ENCODE measurements at places on chromosomes 6 and 20.

- no peak for DNase-seq
Measured at GRCh38 chr20:56924292-56925081, 295.4 kb downstream of the TFAP2C start.

DNA sequence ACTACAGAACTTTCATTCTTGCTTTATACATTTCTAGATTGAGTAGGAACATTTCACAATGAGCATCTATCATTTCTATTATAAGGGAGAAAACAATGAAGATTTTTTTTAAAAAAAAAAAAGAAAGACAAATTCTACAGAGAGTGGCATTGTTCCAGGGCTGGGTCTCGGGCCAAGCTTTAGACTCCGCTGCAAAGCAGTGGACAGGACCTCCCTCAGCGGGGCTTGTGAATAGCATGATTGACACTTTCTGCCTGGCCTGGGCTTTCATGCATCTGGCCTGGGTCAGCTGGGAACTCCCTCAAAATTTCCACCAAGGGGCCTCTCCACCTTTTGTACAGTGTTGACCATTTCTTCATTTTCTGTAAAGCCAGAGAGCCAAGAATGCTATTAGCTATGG, 55.8 kb upstream of the HIVEP2 start:
- no peak for DNase-seq

GRCh38 chr20:8749986-8750385, 318.9 kb upstream of the PLCB4 start:
- no peak for DNase-seq

DNA sequence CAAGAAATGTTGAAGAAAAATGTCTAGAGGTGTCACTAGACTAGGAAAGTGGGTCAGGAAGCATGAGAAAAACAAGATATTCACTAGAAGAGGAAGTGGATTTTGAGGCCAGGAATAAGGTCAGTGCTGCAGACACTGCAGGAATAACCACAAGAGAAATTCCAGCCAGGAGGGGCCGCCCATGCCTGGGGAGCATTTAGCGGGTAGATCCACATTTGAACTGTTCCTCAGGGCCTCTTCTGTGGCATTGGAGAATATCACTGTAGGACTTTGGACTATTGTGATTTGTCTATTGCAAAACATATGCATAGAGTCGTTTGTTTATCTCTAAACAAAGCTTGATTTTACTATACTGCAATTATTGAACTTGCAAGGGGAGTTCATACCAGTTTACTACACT, 49.6 kb upstream of the CCDC28A start:
- no peak for DNase-seq

GRCh38 chr6:168035661-168036545, 38.4 kb downstream of the KIF25 start:
- DNase-seq = no peak

DNA sequence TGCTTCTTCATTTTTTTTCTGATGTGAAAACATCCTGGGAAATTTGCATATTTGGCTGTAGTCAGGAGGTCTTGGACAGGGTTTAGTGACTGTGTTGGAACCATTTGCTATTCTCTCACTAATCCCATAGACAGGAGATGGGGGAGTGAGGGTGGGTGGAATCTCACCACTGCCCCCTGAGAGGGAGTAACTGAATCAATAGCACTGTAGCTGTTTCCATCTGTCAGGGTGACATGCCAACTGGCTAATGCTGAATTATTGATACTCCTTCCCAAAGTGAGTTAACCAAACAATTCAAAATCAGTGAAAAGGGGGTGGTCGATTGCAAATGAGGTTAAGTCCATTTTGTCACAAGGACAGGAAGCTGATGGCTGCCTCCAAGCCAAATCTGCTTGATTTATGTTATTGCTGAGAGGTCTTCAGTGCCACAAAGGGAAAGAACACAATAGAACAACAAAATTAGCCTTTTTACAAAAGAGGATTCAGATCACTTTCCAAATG, 55.1 kb upstream of the B3GAT2 start:
- no peak for DNase-seq

- no peak for DNase-seq
Measured at GRCh38 chr6:154139892-154140291, 100.9 kb downstream of the OPRM1 start.

- DNase-seq = no peak
Measured at GRCh38 chr6:95185874-95186273, 391.5 kb upstream of the MANEA start.

DNA sequence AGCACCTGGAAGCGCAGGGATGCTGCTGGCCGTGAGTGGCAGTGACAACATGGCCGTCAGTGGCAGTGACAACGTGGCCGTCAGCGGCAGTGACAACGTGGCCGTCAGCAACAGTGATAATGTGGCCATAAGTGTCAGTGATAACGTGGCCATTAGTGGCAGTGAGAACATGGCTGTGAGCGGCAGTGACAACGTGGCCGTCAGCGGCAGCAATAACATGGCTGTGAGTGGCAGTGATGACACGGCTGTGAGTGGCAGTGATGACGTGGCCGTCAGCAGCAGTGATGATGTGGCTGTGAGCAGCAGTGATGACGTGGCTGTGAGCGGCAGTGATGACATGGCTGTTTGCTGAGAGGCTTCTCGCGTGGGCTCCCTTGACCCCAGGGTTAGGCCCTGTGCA, 169.8 kb downstream of the ERMARD start:
- DNase-seq = no peak

GRCh38 chr20:20360464-20360863, 7.4 kb upstream of the INSM1 start:
- no peak for DNase-seq

GRCh38 chr6:11460837-11461661, 76.5 kb upstream of the TMEM170B start:
- DNase-seq = no peak

DNA sequence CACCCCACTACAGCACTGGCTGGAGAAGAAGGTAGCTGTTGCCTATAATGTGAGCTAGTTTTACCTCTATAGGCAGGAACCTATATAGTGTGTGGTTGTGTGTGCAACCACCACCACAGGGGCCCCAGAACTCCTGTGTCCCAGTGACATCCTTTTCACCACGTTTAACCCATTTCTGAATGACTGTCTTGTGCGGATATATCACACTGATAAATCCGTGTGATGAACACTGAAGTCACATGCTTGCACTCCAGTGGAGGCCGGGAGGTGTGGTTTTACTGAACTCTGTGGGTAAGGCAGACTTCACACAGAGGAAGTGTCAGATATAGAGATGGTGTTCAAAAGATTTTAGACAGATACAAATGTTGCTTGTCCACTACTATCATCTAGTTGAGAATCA, 32.5 kb downstream of the SDHAF4 start:
- no peak for DNase-seq

DNA sequence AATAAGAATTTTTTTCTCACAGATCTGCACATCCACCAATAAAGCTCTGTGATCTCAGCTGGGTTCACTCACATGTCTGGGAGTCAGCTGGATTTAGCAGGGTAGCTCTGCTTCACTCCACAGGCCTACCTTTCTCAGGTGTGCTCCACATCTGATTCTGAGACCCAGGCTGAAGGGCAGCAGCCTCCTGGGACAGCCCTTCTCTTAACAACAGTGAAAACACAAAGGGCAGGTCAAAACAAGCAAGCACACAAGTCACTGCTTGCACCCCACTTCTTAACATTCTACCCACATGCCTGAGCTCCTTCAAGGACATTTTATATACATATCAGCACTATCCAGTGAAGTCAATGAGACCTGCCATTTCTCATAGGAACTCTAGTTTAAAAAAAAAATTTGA, 96.0 kb upstream of the MAP3K4 start:
- DNase-seq = no peak

GRCh38 chr6:50862176-50862575, 43.5 kb downstream of the TFAP2B start:
- DNase-seq = no peak

DNA sequence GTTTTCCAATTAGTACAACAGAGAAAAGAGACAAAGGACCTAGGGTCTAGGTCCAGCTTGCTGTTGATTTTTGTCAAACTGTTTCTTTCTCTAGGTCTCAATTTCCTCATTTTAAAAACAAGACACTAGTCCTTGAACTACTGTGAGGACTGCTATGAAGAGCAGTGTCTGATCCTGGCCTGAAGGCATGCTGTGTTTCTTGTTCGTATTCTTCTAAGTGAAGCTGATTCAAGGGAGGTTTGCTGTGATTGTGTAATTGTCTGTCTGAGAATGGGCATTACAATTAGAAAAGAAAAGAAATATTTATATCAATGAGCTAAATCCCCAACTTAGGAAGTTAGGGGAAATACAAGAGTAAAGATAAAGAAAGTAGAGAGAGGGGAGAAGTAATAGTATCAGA, 228.2 kb upstream of the SUPT3H start:
- no peak for DNase-seq

- DNase-seq = no peak
Measured at GRCh38 chr6:77403424-77403823, 59.9 kb downstream of the HTR1B start.

DNA sequence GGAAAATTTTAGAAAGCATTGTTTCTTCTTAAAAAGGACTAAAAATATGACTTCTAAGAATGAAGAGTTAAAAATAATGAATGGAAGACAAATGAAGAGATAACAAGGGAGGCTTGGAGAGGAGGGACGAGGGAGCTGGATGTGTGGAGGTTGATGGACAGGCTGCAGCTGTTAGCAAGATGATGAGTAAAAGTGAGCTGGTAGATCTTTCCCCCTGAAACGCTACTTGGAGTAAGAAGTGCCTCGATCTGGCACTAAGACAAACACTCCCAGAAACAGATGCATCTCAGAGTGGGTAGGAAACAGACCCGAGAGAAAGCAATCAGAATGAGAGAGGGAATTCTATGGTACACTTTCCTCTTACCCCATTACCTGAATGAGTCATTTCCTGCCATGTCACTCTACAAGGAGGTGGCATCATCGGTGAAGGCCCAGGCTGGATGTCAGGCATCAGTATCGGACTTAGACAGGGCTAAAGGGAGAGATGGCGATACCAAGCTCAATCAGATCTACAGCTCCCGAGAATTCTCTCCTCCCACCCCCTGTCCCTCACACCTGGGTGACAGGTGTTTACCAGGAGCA, 154.1 kb upstream of the BMP2 start:
- DNase-seq = no peak

DNA sequence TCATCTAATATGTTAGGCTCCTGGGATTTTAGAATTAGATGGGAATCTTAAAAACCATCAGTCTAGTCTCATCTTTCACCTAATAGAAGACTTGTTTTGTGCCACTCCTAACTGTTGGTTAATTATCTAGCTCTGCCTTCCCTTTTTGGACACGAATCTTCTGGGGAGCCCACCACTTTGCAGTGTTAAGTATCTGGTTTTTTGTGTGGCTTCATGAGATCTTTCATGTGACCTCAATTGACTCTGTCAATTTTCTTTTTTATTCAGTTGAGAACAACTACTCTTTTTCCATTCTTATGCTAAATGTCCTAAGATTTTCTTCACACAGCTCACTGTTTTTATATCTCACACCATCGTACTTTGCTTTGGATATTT, 16.9 kb downstream of the TBPL1 start:
- DNase-seq = no peak

- no peak for DNase-seq
Measured at GRCh38 chr6:15480525-15480924, 182.3 kb downstream of the DTNBP1 start.

- DNase-seq = peak; percentile 16
Measured at GRCh38 chr6:131923356-131923755, 27.8 kb downstream of the CCN2 start.

- no peak for DNase-seq
Measured at GRCh38 chr20:48676795-48677460, 150.9 kb downstream of the PREX1 start.

DNA sequence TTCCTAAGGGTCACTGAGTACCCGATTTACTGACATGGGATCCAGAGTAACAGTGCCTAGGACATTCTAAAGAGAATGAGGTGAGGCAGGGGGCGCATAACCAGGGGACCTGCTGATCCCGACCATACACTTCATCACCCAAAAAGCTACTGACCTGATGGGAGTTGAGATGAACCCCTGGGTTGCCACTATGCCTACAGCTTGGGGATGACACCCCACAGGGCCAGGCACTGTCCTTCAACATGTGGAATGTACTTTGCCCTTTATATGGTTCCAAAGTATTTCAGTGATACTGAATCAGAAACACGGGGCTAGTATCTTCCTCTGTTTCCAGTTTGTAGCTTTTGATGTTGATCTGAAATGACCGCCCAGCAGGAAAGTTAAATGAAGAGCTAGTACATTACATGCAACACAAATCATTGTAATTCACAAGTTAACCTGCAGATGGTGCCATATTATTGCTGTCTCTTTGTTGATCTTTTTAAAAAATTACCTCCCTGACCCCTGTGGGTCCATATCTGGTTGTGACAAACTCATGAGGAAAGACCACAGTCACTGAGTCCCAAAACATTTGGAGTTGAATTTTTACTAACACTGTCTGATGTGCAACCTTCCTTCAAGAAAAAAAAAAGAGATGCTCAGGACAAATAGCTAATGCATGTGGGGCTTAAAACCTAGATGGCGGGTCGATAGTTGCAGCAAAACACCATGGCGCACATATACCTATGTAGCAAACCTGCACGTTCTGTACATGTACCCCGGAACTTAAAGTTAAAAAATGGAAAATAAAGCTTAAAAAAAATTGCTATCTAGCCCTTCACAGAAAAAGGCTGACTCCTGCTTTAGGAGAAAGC, 42.7 kb upstream of the GCNT2 start:
- no peak for DNase-seq

DNA sequence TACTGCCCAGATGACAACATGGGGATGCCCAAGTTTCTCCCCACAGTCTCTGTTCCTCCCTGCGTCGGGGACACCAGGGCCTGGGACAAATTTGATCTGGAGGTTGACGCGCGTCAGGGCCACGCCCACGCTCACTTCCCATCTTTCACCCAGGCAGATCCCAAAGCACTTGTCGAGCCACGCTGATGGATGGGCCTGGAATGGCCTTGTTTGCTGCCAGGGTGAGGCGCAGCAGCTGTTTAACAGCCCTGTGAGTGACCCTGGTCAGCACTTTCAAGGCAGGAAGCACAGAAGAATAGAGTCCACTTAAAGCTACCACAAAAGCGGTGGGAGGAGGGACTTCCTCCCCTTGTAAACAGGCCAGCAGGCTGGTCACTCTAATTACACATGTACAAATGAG, 324.7 kb upstream of the JARID2 start:
- no peak for DNase-seq

- no peak for DNase-seq
Measured at GRCh38 chr6:155604991-155605390, 149.4 kb upstream of the NOX3 start.

DNA sequence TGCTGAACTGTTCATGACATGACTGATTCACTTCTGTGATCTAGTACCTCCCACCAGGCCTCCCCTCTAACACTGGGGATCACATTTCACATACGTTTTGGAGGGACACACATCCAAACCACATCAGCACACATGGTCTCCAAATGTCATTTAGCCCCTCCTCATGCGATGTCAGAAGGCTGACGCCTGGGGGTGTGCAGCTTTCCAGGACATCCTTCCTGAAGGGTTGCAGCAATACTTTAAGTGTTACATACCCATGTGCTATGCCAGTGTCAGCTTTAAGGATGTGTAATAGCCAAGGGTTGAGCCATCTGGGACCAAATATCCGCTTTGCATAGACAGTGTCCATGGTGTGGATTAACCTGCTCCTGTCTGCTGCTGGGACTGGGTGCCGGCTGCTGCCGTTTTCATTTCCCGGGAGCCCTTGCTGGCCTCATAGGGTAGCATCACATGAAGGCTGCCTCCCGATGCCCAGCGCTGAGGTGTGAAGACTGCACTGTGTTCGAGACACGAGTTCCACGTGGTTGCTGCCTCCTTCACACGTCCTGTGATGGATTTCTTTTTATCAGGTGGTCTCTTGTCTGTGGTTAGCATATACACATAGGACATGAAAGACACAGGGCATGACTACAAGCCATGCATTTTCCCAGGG, 219.0 kb downstream of the THBS2 start:
- DNase-seq = no peak

GRCh38 chr6:83055366-83055964, 10.2 kb downstream of the UBE3D start:
- no peak for DNase-seq
